NCI-H1105 treated with DMSO at 0.1 percent for 48 hours (cell line): ENCODE measurements at places on chromosomes 1 and 21.

- no peak for DNase-seq
Observed at GRCh38 chr1:56320464-56321149, 258.8 kb downstream of the PLPP3 start.

GRCh38 chr1:214676747-214677146, 73.8 kb downstream of the CENPF start:
- DNase-seq: no peak

GRCh38 chr1:245873068-245873467, 634.0 kb downstream of the SMYD3 start:
- no peak for DNase-seq

- DNase-seq: no peak
Observed at GRCh38 chr1:66539491-66539890, 5.5 kb downstream of the SGIP1 start.

DNA sequence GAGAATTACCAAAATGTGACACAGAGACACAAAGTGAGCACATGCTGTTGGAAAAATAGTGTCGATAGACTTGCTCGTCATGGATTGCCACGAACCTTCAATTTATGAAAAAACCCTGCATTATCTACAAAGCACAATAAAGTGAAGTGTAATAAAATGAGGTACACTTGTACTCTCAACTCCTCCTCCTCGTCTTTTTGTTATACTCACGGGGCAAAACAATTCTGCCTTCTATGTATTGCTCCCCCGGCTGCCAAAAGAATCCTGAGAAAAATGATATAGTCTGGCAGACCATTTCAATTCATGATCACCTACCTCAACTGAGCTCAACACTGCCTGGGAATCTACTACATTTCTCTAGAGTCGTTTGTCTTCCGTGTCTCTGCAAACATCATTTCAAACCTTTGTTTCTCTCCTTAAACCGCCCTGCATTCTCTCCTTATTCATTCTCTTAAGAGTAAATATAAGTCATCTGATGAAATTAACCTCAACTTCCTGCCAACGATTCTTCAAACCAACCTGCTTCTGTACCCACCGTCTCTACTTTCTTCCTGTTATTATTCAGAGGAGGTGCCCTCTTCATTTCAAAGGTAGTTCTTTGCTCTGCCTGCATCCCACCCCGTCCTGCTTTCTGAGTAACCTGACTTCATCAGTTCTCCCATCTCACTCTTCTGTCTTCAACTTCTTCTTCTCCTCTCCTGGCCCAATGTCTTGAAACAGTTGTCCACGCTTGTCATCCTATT, 12.9 kb upstream of the IL19 start:
- DNase-seq: no peak

DNA sequence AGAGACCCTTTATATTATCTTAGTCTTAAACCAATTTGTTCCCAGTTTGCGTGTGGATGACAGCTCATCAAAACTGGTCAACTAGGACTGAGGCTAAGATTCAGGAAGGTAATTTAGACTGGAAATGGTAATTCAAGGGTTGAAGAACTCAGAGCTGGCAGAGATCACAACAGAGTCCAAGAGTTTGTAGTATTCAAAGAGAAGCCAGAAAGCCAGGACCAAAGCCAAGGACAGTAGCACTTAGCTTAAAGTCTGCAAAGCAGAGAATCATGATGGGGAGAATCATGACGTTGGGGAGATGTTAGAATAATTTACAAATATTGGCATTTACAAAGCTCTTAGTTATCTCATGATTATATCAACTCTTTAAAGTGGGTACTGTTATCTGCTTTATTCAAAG, 32.6 kb downstream of the RNF11 start:
- DNase-seq: no peak

DNA sequence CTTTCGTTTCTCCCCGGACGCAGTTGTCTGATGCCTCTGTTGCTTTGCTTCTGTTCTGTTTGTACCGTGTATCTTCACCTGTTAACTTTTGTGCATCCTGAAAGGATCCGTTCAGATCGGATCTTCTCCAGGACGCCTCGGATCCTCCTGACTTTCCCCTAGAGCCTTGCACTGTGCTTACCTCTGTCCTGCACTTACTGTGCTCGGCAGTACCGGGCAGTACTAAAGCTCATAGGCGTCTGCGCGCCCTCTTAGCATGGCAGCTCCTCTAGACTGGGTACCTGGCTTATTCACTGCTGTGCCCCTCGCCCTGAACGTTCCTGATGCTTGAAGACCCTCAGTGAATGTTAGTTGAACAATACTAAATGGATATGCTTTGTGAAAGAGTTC, 934 bp downstream of the SCP2 start:
- no peak for DNase-seq

GRCh38 chr1:245809361-245809760, 654.6 kb downstream of the KIF26B start:
- no peak for DNase-seq

GRCh38 chr1:50417507-50417906, 5.7 kb downstream of the DMRTA2 start:
- DNase-seq: no peak
